ENCODE measurements at places on chromosomes 6 and 20.
A peak's percentile ranks its signal among the peaks of the same experiment; 100 is the strongest.

GRCh38 chr20:23277316-23277715 is 73.3 kb upstream of the NXT1 start:
- DNase-seq = no peak

DNA sequence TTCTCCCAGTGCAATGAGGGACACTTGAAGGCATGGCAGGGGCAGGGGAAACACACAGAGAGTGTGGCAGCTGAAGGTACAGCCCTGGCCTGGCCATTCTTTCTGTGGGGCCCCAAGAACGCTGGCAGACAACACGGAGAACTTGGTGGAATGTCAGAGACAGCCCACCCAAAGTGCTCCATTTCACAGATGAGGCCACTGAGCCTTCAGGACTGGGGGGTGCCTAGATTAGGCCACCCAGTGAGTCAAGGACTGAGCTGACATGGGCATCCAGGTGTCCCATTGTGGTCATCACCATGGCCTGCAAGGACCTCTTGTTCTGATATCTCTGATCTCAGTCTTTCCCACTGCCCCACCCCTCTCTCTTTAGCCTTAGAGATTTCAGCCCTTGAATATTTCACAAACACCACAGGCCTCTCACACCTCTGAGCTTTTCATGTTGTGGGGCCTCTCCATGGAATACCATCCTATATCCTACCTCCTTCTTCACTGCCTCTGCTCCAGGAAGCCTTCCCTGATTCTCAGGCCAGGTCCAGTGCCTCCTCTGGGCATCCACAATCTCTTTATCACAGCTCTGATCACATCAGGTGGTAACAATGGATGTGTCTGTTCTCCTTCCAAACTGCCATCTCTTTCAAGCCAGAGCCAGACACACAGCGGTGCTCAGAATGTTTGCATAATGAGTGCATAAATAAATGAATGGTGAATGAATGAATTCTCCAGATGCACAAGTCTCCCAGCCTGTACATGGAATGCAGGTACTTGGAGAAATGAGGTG is 2.0 kb upstream of the RSPO4 start:
- DNase-seq = no peak

- DNase-seq = no peak
Measured at GRCh38 chr6:129136751-129137150, 253.8 kb downstream of the LAMA2 start.

GRCh38 chr20:38229376-38230252 is 30.9 kb downstream of the KIAA1755 start:
- no peak for DNase-seq

GRCh38 chr6:144335311-144335861 is 50.3 kb downstream of the UTRN start:
- no peak for DNase-seq

- DNase-seq = no peak
Measured at GRCh38 chr6:72042088-72042487, 155.7 kb downstream of the RIMS1 start.

GRCh38 chr6:42454428-42454791 is 2.7 kb upstream of the TRERF1 start:
- DNase-seq = peak; percentile 53

- DNase-seq = no peak
Measured at GRCh38 chr6:134619789-134620188, 301.9 kb upstream of the SGK1 start.

- DNase-seq = no peak
Measured at GRCh38 chr6:157158897-157159296, 164.4 kb downstream of the TMEM242 start.

DNA sequence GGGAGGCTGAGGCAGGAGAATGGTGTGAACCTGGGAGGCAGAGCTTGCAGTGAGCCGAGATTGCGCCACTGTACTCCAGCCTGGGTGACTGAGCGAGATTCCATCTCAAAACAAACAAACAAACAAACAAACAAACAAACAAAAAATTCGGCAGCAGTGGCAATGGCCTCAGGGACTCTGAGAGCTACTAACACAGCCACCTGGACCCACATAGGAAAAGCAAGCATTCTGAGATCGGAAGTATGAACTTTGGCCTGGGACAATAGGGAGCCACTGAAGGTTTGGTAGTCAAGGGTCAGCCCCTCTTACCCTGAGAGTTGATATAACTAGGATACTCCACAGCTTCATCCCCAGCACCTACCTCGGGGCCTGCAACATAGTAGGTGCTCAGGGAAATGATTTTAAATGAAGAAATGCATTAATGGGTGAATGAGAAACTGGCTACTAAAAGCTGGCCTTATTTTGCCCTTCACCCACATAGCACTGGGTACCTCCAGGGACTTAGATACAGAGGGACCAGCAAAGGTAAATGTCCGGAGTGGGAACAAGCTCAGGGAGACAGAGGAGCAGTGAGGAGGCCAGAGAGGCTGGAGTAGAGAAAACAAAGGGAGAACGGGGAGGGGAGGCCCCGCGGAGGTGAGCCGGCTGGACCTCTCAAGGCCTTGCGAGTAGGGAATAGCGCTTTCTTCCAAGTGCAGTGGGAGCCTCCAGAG is 46.6 kb upstream of the PTGIS start:
- DNase-seq = no peak
